Muscle of arm (tissue), 14 donors: ENCODE measurements at places on chromosomes 1 and 21.
A peak's percentile ranks its signal among the peaks of the same experiment; 100 is the strongest.

DNA sequence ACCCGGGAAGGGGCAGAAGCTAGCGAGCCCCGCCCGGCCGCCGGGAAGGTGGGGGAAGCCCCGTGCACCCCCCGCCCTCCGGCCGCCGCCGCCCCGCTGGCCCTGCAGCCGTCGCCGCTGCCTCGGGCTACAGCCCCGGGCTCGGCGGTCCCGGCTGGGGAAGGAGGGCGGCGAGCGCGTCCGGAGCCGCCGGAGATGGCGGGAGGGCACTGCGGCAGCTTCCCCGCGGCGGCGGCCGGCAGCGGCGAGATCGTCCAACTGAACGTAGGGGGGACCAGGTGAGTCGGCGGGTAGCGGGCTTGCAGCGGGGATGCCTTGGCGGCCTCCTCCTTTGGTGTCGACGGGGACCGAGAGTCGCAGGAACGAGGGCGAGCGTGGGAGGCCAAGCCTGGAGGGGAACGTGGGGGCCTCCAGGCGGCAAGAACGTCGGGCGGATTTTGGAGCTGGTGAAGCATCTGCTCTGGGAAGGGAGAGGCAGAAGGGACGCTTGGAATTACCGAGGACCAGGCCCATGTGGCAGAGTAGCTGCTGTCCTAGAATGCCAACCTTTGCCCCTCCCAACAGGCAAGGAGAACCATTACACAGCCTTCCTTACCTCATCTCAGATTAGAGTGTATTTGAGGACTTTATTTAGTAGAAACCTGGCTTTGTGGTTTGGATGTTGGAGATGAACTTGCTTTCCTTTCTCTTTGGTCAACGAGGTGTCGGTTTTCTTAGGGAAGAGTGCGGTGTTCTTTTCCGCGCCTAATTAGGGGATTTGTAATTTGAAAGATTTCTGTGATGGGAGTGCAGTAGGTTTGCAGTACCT lies 591 bp downstream of the KCTD3 start:
- DNase-seq: peak; percentile 69

- DNase-seq: no peak
These were observed 132.8 kb downstream of the TNFSF18 start for GRCh38 chr1:172917972-172918371.

DNA sequence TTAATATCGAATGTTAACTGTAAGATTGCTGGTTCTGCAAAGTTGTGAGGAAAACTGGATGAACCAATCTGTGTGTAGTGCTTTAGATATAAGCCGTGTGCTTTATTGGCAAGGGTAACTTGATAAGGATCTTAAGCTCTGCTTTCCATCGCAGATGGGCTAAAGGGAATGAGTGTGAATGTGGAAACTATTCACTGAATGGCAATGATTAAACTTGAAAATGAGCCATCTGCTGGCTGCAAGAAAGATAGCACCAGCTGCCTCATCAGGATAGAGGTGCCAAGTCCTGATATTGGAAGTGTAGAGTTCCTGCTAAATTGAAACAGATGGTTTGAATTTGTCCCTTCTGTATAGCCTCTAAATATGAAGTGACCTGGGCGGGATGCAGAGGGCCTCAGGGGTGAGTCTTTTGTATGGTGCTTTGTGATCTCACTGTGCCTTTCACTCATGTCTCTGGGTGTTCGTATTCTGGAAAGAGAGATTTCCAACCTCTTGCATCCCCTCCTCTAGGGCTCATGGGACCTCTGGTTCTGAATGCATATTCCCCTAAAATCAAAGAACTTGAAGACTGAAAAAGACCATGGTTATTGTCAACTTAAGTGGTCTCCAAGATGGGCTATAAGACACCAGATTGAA lies 9.2 kb downstream of the FCRL3 start:
- peak; percentile 13 for DNase-seq

DNA sequence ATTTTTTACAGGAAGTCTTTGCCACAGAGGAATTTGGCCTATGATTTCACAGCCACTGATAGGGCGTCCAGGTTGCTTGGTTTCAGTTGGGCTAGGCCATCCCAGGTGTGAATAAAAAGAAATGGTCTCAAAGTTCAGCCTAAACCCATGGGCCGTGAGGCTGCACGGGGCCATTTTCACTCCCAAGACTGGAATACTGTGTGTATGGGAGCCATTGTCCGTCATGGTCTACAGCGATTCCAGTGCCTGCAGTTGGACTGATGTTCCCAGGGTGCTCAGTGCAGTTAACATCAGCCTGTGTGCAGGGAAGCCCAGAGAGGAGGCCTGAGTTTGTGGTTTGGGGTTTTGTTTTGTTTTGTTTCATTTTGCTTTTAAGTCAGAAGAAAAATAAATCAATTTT lies 133.2 kb downstream of the ADSS2 start:
- DNase-seq: no peak
